AG10803 (cell line): ENCODE measurements at places on chromosomes 12 and 14.

- no peak for DNase-seq
Observed at GRCh38 chr14:63773504-63773903, 45.6 kb upstream of the SGPP1 start.

DNA sequence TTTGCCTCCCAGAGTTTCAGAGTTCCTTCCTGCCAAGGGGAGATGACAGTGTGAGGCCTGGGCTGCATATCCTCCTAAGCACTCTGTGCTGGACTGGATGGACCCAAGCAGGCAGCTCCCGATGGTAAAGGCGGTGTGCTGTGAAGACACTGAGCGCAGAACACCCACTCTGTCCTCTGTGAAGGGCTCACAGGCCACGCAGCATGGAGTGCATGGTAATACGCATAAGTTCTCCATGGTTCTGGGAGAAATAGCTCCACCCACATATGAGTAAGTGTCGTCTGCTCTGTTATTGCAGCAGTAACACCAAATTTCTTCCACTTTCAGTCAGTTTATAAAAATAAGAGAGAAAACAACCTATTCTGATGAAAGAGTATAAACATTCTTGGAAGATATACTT, 55.8 kb downstream of the TMEM30B start:
- DNase-seq, result no peak

DNA sequence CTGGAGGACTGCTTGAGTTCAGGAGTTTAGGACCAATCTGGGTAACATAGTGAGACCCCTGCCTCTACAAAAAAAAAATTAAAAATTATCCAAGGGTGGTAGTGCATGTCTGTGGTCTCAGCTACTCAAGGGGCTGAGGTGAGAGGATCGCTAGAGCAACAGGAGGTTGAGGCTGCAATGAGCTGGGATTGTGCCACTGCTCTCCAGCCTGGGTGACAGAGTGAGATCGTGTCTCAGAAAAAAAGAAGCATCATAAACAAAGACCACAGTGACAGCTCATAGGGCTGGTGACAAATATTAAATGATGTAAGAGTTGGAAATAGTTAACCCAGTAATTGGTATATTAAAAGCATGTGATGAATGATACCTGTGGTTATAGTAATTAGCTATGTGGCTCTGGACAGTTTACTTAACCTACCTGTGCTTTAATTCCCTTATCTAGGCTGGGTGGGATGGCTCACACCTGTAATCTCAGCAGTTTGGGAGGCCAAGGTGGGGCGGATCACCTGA, 68.0 kb downstream of the GSC start:
- no peak for DNase-seq

- no peak for DNase-seq
Observed at GRCh38 chr12:117820216-117820907, 148.4 kb downstream of the KSR2 start.

GRCh38 chr12:6145564-6145963, 21.1 kb upstream of the VWF start:
- DNase-seq, result no peak

DNA sequence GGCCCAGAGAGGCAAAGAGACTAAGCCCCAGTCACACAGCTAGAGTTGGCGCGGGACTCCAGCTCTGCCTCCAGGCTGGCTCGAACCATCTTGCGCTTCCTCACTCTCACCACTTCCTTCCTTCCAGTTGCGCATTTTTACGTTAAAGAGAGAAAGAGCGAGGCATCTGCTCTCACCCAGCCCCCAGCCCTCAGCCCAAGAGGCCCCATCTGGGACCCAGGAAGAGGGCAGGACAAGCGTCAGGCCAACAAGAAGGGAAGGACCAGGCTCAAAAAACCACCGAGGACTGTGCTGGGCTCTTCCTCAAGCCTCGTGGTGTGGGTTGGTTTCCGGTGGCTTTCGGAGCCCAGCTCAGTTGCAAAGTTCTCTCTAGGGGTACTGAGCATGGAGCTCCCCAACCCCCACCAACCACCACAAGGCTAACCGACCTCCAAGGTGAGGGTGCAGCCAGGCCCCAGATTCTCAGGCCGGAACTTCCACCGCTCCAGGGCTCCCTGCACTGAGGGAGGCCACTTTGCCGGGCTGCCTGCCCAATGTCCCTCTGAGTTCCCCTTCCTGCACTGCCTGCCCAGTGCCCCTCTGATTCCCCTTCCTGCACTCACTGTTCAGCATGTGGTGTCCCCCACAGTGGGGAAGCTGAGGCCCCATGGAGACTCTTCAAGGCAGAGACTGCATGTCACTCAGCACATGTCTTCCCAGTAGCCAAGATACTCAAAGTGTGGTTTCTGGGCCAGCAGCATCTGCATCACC, 35.9 kb downstream of the TESC start:
- no peak for DNase-seq

GRCh38 chr12:88957358-88957757, 377.1 kb upstream of the KITLG start:
- DNase-seq, result no peak

DNA sequence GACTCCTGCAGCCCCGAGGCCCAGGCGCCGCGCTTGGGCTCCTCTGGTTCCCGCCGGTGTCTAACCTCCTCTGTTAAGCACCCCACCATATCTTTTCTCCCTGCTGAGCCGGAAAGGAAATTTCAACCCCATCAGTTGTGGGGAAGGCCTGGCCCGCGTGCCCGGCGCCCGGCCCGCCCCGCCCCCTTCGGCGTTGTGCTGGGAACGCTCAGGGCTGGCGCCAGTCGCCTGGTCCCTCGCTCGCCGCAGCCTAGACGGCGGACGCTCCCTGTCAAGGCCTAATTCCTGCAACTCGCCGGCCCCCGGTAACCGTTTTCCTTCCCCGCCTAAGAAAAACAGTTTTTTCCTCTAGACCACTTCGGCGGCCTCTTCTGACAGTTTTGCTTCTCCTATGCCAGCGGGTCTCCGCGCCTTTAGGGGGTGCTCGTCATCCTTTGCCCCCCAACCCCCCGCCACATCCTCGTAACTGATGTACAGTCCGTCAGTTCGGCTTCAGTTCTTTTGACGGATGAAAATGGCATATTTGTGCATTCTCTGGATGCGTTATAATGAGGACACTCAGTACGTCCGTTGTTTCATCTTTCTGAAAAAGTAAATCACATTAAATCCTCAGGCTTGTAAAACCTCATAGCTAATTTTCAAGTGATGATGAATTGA, 506 bp upstream of the NAP1L1 start:
- DNase-seq, result no peak

DNA sequence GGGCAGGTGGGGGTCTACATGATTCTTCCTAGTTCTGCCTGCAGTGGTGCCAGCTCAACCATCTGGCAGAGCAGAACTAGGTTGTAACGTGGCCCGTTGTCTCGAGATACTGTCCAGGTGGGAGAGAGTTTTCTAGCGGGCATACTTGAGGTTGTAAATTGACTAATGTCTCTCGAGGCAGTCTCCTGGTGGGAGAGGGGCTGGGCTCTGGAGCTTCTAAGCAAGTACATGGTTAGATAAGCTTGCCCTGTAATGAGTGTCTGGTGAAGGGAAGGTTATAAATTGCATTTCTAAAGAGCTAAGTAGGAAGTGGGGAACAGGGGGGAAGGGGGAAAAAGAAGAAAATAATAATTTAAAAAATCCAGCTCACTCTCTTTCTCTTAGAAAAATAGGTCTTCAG, 18.1 kb downstream of the BDKRB1 start:
- no peak for DNase-seq
